ENCODE measurements at places on chromosomes 12 and 14. TPM values are rescaled to one million over a fixed set of nuclear protein-coding genes. Genes with fewer than 3 reads are reported as not detected.

Gene SPTB
- under 0.01 TPM for total RNA-seq

Gene SPX
- 1.3 TPM for total RNA-seq

Gene NFATC4
- 59.9 TPM for total RNA-seq

Gene CLEC1B
- not detected for total RNA-seq

Gene AVPR1A
- total RNA-seq: not detected

Gene AGAP2
- under 0.01 TPM for total RNA-seq

Gene MYBPC1
- total RNA-seq: not detected

Gene BDKRB1
- total RNA-seq: 16.7 TPM

Gene CLEC12A
- not detected for total RNA-seq

Gene SDR9C7
- total RNA-seq: not detected

Gene MYF5
- total RNA-seq: not detected

Gene ARHGAP9
- under 0.01 TPM for total RNA-seq

Gene PRH1
- total RNA-seq: 19.2 TPM

Gene RASSF9
- total RNA-seq: 0.77 TPM

Gene HOXC6
- total RNA-seq: 0.17 TPM

Gene LRRIQ1
- total RNA-seq: under 0.01 TPM

Gene KRT8
- total RNA-seq: 1.5 TPM

Gene TRPV4
- 0.51 TPM for total RNA-seq

Gene PLEKHD1
- total RNA-seq: under 0.01 TPM

Gene NRXN3
- 0.51 TPM for total RNA-seq

Gene GPD1
- not detected for total RNA-seq

Gene OAS2
- 2.3 TPM for total RNA-seq

Gene SERPINA3
- 7.2 TPM for total RNA-seq

Gene SERPINA12
- not detected for total RNA-seq

Gene RNASE1
- total RNA-seq: not detected

Gene PPP1R1A
- total RNA-seq: not detected

Gene PCED1B
- 0.33 TPM for total RNA-seq

Gene KRT73
- not detected for total RNA-seq

Gene TDRD9
- 0.50 TPM for total RNA-seq

Gene CCDC198
- total RNA-seq: not detected

Gene LRRC43
- total RNA-seq: 1.8 TPM

Gene OGFOD2
- total RNA-seq: 9.6 TPM

Gene SAMD15
- total RNA-seq: 0.33 TPM

Gene EIF2S3B
- total RNA-seq: 1.8 TPM

Gene RNASE3
- not detected for total RNA-seq

Gene CLEC2D
- total RNA-seq: 5.1 TPM
